ENCODE measurements at places on chromosomes 6 and 20.

DNA sequence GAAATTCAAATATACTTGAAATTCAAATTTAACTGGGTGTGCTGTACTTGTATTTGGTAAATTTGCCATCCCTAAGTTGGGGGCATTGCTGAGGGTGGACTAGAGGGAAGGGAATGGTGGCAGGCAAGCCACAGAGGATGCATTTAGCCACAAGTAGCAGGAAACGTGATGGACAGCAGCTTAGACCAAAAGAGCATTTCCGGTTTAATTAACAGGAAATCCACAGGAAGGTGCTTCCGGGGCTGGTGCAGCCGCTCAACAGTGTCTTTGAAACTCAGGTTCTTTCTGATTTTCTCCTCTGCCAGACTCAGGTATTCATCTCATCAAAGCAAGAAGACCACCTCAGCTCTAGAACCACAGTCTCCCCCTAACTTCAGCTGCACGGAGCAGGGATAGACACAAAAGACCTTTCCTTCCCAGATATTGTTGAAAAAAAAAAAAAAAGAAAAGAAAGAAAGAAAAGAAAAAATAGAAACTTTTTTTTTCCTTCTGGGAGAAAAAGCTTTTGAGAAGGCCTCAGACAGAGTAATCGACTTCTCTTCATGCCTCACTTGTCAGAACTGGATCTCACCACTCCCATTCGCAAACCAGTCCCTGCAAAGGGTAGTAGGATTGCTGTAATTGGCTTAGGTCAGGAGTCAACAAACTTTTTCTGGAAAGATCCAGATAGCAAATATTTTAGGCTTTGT lies 8.0 kb upstream of the BCAS1 start:
- DNase-seq = peak; percentile 24

DNA sequence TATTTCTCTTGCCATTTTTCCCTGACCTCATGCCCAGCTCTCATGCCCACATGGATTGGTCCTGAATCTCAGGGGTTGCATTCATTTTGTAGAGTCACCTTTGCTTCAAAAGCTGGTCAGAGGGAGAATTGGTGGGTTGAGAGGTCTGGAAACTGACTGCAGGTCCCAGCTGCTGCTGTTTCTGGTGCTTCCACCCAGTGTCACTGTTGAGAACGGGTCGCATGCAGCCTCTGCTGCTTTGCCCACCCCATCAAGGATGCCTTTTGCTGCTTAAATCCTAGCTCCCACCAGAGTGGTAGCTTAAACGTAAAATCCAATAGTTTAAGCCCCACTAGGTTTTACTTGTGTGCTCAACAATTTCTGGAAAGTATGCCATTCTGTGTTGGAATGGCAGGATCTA lies 211.4 kb upstream of the TSHZ2 start:
- DNase-seq = no peak

GRCh38 chr6:158715330-158716311 lies 65.8 kb downstream of the SYTL3 start:
- peak; percentile 71 for DNase-seq

GRCh38 chr6:141475259-141475658 lies 657.5 kb upstream of the GJE1 start:
- DNase-seq = no peak

DNA sequence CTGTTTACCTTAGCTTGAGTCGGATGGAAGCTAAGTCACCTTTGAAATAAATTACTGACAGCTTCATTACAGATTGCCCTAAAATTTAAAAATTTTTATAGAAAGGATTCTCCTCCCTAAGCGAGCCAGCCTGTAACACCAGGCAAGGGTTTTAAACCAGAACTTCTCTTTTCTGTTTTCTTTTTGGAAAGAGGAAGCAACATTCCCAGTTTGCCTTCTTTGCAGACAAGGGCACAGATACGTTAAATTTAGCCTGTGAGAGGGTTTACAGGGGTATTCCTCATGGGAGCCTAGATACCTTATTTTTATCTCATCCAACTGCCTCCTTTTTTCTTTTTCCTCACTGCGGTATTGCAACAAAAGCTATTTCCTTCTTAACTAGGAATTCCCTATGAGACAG lies 45.0 kb downstream of the GNAS start:
- DNase-seq = no peak

DNA sequence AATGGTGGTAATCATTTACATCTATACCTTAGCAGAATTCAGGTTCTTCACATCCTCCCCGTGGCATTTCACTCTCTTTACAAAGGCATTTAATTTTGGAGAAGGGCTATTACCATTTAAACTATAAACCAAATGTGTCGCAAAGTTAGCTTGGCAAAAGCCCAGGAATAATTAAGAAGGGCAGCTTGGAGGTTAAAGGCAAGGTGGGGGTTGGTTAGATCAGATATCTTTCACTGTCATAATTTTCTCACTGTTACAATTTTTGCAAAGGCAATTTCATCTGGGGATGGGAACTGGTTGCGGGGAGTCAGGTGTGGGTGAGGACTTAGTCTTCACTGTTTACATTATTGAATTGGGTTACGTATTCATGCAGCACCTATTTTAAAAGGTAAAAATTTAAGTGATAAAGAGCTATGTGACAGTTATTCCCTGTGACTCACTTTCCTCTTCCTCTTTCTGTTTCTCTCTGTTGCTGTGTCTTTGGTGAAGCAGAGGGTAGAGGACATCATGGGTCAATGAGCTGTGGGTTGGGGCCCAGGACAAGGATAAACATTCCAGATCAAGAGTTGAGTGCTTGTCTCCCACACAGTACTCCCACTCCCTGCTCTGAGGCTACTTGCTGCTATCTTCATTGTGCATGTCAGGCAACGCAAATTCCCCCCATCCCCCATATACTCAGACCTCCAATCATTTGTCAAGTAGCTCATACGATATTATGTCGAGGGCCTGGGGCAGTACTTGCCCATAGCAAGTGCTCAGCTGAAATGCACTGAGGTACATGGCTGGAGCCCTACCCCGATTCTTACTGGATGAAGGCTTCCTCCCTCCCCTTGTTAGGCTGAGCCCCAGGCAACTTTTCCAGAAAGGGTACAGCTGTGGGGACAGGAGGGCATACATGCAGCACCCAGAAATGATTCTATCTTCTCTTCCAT lies 223.1 kb upstream of the MYLIP start:
- peak; percentile 30 for DNase-seq

DNA sequence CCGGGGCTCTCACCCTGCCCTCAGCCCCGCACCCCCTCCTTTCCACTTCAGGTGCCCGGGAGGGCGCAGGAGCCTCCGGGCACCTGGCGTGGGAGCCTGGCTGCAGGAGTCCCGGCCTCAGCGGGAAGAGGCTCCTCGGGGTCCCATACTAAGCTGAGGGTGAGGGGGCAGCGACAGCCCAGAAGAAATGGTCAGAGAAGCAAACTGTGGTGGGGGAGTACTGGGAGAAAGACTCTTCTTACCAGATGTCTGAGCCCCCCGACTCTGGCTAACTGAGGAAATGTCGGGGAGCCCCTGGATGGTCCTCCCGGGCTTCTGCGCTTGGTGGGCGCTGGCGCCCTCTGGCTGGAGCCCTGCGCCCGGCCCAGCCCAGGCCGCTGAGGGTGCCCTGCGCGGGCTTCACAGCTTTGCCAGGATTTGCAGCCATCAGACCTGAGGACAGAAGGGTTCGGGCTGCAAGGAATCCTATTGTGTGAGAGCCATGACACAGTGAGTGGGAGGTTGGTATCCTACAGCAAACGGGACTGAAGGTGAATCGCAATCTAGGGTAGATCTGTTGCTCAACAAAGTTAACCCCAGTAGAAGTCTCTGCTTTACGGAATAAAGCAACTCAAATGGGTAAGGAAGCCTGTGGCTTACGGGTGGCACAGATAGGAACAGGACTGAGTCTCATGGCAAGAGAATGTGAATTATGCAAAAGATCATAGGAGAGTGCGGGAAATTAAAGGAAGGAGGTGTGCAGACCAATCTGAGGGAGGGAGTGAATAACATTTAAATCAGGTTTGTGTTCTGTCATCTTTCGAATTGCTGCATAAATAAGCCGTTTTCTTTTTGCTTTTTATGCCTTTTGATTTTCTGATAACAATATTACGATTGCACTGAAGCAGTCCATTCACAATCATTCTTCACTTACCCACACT lies 639 bp upstream of the RCAN2 start:
- peak; percentile 61 for DNase-seq

DNA sequence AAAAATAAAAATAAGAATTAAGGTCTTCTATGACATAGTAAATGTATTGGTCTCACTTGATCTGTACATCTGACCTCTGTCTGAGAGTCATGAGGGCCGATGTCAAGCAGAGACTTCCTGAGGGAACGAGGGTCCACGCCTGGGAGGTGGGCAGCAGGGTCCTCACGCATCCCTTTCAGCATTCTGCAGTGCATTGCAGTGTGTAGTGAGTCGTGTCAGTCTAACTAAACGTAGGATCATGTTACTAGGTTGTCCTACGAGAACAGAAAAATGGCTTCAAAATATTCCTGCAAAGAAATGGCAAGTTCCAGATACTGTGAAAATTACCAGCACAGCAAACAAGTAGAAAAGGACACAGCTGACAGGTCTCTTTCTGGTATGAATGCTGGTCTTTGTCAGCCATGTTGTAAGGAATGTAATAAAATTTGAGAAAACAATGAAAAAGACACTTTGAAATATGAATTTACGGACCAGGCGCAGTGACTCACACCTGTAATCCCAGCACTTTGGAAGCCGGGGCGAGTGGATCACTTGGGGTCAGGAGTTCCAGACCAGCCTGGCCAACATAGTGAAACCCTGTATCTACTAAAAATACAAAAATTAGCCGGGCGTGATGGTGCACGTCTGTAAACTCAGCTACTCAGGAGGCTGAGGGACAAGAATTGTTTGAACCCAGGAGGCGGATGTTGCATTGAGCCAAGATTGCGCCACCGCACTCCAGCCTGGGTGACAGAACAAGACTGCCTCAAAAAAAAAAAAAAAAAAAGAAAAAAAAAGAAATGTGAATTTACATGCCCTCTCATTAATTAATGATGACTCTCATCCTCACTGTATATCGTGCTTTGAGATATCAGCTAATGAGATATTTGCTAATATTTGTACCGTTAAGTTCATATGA lies 2.4 kb upstream of the AHCY start:
- no peak for DNase-seq

DNA sequence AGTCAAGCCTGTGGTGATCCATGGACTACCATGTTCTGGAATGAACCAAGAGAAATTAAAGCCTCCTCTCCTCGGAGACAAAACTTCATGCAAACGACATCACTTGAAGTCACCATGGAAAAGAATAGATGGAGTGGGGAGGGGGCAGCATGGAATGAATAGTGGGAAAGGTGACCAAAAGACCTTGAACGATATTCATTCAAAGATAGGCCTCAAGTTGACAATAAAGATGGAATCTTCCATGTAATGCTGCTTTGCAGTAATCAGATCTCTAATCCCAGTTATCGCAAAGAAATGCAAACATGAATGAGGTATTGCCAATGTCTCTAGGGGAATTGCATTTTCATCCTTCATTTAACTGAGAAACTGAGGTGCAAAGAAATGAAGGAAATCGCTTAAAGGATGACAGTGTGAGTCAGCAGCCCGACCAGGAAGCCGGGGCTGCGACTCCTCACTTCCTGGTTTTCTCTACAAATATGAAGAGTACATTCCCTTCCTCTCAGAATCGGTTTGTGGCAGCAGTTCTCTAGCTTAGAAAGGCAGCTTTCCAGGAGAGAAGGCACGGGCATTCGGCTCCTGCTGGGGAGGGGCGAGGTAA lies 65.6 kb upstream of the RREB1 start:
- no peak for DNase-seq

- no peak for DNase-seq
Observed at GRCh38 chr20:576156-576555, 32.6 kb upstream of the CSNK2A1 start.

DNA sequence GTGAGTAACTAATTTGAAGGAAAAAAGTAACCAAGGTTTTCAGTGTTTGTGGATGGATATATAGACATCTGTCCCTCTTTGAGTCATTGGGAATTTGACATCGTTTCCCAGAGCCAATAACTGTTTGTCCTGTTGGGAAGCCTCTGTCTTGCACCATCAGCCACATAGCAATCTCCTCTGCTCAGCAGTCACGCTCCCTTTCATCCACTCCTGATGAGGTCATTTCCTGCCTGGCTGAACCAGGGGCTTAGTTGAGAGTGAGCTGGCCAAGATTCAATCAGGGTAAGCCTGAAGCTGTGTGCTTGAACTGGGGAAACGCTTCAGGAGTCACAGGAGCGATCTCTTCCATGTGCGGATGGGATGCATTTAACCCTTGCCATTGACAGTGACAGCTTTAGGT lies 121.5 kb upstream of the FOXQ1 start:
- DNase-seq = no peak

DNA sequence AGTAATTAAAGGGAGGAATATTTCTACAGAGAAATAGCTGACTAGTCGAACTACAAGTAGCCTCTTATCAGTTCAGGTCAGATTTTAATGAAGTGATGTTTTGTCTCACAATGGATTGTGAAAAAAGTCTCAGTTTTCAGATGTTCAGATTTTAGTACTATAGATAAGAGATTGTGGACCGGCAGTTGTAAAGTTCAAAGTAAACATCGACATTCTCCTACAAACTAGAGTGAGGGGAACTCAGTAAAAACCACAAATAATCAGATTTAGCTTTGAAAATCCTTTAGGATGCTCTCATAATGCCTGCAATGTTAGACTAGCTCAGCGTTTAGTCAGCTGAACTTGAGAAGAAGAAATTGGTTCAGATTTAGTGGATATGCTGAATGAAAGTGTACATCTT lies 39.9 kb downstream of the RCAN2 start:
- DNase-seq = no peak

DNA sequence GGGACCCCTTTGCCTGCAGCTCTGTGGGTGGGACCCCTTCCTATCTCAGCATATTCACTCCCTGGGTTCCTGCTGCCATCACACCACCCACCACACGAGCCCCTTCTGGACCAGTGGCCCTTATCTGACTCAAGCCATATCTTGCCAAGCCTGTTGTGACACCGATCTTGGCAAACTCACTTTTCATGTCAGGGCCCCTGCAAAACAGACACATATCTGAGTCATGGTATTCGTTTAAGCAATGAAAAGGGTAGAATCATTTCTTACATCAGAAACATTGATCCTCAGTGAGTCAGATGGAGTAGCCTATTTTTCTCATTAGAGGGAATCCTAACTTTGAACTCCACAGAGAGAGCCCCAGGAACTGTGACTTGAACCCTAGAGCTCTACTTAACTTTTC lies 10.6 kb downstream of the RAET1E start:
- DNase-seq = no peak

DNA sequence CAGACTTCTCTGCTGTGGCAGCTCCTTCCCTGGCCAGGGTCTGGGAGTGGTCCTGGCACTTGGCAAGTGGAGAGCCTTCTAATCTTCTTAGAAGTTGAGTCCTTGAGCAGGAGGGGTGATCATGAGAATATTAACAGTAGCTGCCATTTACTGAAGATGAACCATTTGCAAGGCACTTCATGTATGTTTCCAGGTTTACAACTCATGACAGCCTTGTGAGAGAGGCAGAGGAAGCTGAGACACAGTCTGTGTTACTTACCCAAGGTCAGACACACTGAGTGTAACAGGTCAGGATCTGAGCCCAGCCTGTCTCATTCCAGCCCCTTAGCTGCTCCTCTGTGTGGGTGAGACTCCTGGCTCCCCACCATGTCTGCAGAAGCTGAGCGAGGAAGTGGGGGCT lies 45.5 kb upstream of the SRF start:
- DNase-seq = no peak

GRCh38 chr20:7379621-7380220 lies 560.5 kb downstream of the HAO1 start:
- no peak for DNase-seq

GRCh38 chr20:58889798-58890517 lies 37.4 kb downstream of the GNAS start:
- peak; percentile 23 for DNase-seq
